Cortex of kidney (tissue), 1 donor: ENCODE measurements at places on chromosomes 3 and 15.

DNA sequence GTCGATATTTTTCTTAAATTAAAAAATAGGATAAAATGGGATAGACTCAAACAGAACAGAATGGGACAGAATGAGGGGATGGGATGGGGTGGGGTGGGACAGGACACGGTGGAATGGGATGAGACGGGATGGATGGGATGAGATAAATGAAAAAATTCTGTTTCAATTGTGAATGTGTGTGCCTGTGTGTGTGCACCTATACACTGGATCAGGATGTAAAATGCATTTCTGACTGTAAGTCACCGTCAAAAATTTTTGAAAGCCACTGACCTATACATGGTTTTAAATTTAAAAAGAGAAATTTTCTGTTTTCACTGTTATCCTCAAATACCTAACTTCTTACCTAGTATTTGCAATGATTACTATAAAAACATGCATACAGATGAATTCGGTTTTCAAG is 108.7 kb upstream of the UBE2E2 start:
- no peak for DNase-seq

- no peak for DNase-seq
Observed at GRCh38 chr3:141373768-141374526, 5.6 kb downstream of the ZBTB38 start.

DNA sequence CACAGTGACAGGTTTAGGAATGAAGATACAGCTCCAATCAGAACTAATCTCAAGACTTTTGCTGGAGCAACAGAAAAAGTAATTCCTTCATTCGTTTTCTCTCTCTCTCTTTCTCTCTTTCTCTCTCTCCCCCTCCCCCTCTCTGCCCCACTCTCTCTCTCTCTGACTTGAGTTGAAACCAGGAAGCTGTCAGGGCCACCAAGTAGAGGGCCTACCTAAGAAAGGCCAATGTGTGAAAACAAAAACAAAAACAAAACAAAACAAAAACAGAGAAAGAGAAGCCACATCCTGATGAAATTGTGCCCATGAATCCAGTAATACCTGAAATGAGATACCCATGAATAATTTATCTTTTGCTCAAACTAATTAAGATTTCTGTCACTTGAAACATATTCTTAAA is 72.9 kb downstream of the ATP8B4 start:
- no peak for DNase-seq

GRCh38 chr3:67641451-67641850 is 13.0 kb downstream of the SUCLG2 start:
- no peak for DNase-seq

GRCh38 chr15:88394553-88395145 is 72.5 kb downstream of the MRPL46 start:
- DNase-seq, result no peak

DNA sequence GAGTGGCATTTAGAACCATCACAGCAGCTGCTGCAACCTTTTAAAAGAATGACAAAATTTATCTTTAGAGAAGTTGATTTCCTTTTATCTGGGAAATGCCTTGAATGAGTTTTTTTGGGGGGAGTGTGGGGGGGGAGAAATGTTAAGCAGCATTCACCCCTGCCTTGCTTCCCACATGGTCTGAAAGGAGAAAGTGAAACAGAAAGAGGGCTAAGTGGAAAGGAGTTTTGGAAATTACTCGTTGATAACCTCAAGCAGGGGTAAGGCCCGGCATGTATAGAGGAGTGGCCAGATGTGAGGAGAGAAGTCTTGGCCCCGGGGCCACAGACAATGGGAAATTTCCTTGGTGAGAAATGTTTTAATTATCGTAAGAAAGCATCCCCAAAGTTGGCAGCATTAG is 23.5 kb downstream of the B3GALNT1 start:
- DNase-seq, result no peak

DNA sequence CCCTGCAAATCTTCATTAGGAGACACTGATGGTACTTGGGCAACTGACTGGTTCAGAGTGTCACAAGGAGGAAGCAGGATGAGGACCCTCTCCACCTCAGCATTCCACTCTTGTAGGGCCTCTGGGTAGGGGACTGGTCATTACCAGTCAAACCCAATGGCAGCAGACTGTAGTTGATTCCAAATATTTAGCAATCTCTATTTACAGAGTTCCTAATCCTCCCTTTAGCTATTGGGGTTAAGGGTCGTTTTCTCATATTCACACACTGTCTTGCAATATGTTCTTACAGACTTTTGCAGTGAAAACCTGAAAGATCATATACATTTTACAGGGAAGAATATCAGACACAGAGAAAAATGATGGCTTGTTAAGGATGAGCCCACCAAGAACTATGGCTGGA is 397.7 kb downstream of the GAP43 start:
- no peak for DNase-seq

DNA sequence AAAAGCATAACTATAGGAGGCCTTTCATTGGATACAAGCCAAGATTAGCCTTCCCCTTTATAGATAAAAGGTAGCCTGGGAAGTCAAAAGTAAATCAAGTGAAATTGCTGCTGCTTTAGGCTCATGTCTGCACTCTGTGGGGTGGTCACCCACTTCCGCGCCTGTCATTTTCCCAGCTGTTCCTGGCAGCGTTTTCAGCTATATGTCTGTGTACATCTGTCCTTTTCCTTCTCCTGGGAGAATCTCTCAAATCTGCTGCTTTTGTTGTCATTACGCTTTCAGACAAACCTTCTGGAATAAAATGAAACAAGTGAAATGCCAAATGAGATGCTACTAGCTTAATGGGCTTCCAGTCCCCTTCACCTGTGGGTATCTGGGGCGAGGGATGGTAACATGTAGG is 211.8 kb downstream of the MCTP2 start:
- DNase-seq, result no peak

GRCh38 chr15:33326908-33327307 is 16.1 kb downstream of the RYR3 start:
- DNase-seq, result no peak

DNA sequence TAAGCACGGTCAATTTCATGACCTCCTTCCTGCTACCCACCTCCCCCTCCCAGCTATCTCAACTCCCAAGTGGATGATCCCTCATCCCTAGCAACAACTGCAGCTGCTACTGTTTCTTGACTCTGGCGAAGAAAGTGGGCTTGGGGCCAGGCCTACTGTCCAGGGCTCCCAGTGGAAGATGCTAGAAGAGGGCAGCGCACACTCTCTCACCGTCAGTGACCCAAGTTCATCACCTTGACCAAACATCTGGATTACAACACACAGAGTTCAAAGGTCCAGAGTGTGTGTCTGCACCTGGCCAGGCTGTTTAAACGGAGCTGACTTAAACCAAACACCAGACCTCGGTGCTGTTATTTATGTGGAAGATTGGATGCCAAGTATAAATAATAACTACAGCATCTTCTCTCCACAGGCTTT is 385.6 kb downstream of the SHQ1 start:
- DNase-seq, result no peak
